ENCODE measurements at places on chromosomes 12 and 14. TPM values are rescaled to one million over a fixed set of nuclear protein-coding genes. Genes with fewer than 3 reads are reported as not detected.

- DNase-seq: no peak
Measured at GRCh38 chr12:125121106-125121505, 55.9 kb downstream of the AACS start.

DNA sequence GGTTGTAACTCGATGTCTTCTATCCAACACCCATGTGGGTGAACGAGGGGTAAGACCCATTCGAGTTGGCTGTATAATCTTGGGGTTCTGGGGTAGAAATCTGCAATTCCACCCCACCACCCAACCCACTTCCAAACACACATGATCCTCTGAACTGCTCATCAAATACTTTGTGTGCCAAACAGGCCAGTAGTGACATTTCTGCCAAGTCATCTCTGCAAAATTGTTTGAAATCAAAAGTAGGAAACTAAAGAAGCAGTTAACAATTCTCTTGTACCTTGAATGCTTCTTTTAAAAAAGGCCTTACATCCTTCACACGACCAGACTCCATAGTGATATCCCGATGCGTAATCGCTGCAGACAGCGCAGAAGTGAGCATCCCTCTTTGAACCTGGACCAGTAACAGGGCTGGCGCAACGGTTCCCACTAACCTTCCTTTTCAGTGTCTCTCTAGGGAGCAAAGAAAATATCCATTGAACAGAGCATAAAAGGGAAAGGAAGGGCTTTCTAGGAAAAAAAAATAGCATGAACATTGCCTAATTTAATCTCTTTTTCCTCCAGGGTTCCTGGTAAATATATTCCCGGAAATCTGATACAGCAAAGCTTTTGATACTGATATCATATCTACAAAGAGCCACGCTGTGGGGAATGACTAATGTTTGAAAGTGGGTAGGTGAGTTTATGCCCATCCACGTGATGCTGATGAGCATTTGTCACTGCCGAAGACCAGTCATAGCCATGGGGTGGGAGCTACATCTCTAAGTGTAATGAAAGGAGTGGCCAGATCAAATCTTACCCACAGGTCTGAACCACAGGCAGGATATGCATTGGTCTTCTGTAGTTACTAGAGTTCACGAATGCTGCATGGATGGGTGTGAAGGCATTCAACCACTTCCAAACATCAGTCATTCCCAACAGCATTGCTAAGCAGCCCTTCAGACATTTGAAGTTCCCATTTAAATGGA lies 14.2 kb downstream of the ESR2 start:
- DNase-seq: no peak

DNA sequence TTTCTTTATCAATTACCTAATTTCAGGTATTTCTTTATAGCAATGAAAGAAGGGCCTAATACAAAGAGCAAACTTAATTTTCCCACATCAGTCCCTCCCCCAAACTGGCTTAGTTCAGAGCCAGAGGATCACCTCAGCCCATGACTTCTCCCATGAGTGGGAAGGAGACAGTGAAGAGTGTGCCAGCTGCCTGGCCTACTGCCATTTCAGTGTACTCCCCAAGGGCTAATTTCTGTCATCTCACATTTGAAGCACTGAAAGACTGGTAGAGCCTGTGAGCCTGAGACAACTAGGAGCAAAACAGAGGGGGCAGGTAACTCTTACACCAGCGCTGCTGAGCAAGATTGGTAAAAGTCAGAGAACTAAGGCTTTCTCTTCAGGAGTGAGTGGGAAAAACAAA lies 29.1 kb upstream of the ADAM20 start:
- no peak for DNase-seq

DNA sequence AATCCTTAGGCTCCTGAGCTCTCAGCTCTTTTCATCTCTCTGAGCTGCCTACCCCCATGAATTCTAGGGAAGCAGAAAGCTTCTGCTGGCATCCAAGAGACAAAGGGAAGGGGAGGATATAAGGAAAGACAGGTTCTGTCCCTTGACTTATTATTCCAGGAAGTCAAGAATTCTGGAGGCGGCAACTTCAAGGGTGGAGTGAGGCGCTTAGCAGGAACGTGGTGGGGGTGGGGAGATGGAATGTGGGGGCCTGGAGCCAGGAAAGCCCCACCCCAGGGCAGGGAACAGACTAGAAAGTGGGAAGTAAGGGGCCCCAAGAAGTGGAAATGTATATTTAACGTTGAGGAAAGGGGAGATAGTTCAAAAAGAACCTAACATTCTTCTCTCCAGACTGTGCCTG lies 1.4 kb downstream of the CALCOCO1 start:
- no peak for DNase-seq

DNA sequence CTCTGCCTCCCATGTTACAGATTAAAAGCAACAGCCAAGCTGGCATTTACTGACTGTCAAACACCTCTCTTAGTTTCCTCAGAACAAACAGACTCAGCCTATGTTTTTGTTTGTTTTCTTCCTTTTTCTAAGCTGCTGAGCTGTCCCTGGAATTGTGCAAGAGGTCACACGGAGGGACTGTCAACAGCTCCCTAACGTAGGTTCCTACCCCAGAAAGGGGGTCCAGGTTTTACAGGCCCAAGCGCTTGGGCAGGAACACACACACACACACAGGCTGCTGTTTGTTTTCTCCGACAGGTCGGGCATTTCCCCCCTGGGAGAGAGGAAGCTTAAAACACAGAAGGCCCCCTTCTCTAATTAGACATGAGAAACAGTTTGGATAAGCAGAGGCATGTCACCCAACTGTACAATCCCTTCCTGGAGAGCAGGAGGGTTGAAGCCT lies 739.6 kb upstream of the TBX3 start:
- no peak for DNase-seq

DNA sequence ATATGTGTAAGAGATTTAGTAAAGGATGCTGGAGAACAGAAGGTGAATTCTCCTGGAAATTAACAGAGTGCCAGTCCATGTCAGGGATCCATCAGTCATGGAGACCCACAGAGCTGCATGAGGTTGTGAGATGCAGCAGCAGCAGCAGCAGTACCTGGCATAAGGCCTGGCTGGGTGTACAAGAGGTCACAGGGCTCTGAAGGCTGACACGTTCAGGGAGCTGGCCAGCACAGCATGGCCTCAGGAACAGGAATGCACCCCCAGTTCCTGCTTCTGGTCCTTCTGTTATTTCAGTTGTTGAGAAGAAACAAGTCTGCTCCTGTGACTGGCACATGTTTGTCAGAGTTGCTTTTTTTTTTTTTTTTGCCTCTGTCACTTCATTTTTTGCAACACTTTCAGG lies 210.8 kb downstream of the CNTN1 start:
- no peak for DNase-seq

DNA sequence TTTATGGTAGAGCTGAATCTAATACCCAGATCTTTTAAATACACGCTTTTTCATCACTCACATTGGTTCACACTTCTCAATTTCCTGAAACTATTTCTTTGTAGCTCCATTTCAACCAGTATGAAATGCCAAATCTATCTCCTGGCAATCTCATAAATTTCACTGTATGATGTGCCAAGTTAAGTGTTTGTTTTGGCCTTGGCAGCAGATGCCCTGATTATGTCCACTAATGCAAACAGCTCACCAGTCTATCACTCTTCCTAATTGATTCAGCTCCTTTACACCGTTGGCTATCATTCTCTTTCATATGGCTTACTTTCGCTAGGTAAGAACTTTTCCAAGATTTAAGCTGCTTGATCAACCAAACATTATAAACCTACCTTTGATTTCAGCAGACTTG lies 58.6 kb downstream of the ZFC3H1 start:
- DNase-seq: no peak

GRCh38 chr12:105613887-105614286 lies 283.4 kb downstream of the C12orf75 start:
- DNase-seq: no peak

DNA sequence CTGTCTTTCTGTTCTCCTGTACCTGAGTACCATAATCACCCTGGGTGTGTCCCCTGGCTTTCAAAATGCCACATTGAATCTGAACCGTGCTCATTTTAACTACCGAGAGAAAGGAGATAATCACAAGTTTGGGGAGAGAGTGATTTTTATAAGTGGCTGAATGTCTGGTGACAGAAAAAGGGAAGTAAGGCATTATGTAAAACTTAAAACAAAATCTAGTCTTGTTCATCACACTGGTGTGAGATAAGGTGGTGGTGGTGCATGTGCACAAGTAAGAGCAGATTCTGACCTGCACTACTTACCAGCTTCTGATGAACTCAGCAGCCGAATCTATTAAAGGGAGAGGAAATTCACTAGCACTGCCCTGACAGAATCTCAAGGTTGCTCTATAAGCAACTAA lies 56.3 kb downstream of the SPPL3 start:
- no peak for DNase-seq

DNA sequence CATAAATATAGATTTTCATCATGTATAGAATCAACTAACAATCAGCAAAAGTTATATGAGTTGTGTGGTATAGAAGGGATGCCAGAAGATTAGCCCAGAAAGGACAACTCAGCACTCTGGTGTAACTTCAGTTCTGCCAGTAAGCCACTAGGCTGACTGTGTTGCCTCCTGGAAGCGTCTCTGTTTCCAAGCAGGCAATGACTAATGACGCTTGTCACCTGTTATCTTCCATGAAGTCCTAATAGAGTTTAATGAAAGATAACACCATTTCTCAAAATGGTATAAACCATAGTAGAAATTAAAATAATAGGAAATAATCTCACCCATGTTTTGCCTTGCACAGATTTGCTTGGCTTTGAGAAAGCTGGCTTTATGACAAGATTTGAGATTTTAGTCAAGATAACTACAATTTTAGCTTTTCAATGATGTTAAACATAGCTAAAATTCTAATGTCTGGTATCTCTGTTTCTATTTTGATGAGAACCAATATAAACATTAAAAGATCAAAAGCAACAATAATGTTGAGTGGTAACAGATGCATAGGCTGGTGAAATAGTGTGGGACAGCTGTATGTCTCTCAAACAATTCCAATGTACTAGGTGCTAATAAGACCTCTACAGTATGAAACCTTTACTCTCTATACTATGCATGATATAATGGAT lies 9.0 kb upstream of the RNU6-7 start:
- no peak for DNase-seq

ATP23 gene
- 5.3 TPM for polyA plus RNA-seq
